ENCODE measurements at places on chromosomes 13 and 19.

- DNase-seq, result no peak
Observed at GRCh38 chr19:48796298-48797083, 14.3 kb downstream of the BCAT2 start.

- no peak for DNase-seq
Observed at GRCh38 chr13:49388091-49388635, 55.7 kb downstream of the CAB39L start.

GRCh38 chr13:59016250-59016649 is 1147.5 kb downstream of the DIAPH3 start:
- no peak for DNase-seq

DNA sequence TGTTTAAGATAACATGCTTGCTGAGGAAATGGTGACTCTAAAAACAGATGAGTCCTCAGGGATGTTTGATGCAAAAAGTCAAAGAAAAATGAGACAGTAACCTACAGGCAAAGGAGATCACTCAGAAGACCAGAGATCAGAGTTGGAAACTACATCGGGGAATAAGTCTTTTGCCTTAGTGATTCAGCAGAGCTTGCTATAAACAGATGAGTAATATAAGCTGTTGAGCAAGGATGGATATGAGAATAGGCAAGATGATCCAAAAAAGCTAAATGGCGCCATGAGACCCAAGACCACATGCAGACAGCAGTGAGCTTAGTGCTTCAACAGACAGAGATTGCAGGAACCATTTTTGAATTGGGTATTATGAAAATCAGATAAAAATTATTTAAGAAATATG is 168.6 kb downstream of the POSTN start:
- DNase-seq, result no peak

DNA sequence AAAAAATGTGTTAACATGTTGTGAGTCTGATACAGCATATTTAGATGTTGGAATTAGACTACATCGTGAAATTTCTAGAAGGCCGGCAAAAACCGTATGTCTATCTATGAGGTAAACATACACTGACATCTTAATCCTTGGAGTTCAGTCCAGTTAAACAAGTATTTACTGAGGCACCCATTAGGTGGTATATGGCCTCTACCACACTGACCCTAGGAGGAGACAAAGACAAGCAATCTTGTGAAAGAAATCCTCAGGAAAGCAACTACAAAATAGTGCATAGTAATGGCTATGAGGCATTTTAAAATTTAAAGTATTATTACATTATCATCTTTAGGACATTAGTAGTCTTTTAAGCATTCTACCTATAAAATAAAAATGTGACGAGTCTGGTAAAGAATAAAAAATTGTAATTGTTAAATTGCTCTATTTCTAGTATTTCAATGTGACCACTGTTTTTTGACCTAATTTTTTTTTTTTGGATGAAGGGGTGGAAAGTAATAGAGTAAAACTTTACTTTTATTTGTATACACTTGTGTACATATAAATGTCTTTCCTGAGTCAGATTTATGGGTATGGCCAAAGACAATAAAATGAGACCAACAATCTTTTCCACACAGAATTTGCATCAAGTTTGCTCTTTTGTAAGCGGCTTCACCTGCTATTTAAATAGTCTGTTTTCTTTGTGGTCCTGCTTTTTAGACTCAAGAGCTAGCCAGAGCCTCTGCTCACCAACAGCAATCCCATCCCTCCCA is 50.5 kb downstream of the KATNAL1 start:
- no peak for DNase-seq

DNA sequence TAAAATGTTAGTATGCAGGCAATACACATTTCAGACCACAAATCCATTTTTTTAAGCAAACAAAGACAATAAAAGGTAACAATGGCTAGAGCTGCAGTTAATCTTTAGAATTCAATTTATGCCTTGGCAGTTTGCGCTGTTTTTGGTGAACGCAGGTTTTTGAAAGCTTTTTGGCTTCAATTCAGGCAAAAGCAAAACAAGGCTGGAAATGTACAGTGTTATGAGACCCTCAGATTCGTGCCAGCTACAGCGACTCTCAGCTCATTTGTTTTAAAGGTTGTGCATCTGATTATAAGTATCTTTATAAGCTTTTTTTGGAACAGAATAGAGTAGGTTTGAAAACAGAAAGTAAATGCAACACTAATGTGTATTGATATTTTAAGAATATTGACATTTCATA is 63.6 kb upstream of the SOX1 start:
- DNase-seq, result no peak

- DNase-seq, result no peak
Observed at GRCh38 chr13:42354241-42355091, 82.5 kb downstream of the AKAP11 start.

DNA sequence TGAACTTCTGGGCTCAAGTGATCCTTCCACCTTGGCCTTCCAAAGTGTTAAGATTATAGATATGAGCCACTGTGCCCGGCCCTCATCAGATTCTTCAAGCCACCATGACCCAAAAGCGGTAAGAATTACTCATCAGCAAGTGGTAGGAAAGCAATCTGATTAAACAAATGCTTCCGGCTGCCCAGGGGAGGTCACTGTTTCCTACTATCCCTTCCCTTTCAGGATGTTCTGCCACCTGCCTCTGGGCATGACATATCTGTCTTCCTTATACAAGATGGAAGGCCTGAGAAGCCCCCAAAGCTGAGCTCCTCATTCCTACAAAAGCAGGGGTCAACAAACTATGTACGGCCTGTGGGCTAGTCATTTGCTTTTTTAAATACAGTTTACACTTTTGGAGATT is 7.0 kb downstream of the ABHD8 start:
- no peak for DNase-seq

DNA sequence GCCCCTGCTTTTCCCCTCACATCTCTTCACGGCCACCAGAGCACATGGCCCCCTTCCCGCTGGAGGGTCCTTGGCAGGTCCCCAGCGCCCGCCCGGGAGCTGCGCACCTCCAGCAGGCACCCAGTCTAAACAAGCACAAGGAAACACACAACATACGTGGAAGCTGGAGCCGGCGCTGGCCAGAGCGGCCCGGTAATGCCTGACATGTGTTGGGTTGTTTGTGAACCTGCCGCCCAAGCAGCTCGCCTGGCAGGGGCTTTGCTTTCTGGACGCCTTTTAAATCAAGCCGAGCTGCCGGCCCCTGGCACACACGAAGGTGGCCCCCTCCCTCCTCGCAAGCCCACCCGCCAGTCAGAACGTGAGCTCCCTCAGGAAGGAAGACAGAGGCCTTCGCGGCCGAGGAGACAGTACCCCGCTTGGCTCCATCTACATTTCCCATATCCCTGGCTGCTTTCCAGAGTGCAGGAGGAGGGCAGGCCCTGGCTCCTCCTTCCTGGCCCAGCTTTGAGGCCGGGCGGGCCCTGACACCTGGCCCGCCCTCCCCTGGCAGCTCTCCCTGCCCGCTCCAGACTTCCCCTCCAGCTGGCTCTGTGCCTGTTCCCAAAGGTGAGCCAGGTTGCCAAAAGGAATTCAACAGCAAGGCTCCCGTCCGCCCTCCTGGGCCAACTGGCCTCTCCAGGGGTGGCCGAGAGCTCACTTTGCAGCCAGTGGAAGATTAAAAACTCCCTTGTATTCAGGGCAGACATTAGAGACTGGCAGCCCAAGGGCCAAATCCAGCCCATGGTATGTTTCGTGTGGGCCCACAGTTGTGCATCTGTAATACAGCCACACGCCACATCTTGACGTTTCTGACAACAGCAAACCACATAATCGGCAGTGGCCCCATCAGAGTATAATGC is 28.7 kb downstream of the COMP start:
- no peak for DNase-seq

DNA sequence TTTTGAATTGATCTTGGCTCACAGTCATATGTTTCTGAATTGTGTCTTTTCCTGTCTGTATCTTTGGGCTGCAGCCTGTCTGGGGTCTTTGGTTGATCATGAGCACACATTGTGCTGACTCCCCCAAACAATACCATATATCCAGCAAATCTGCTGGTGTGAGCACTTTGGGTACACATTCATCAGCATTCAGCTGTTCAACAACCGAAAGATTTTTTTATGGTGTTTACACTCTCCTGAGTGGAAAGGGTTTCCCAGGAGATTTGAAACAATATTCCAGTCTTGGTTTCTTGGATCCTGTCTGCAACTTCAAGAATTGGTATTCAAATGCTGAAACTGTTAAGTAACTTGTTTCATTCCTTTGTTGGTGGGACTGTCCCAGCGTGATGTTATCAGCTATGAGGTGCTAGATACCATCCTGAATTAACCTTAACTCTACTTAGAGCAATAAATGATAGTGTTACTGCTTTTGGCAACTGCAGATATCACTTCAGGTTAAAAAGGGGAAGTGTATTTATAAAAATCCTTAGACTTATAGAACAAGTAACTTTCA is 78.4 kb upstream of the DIAPH3 start:
- no peak for DNase-seq

DNA sequence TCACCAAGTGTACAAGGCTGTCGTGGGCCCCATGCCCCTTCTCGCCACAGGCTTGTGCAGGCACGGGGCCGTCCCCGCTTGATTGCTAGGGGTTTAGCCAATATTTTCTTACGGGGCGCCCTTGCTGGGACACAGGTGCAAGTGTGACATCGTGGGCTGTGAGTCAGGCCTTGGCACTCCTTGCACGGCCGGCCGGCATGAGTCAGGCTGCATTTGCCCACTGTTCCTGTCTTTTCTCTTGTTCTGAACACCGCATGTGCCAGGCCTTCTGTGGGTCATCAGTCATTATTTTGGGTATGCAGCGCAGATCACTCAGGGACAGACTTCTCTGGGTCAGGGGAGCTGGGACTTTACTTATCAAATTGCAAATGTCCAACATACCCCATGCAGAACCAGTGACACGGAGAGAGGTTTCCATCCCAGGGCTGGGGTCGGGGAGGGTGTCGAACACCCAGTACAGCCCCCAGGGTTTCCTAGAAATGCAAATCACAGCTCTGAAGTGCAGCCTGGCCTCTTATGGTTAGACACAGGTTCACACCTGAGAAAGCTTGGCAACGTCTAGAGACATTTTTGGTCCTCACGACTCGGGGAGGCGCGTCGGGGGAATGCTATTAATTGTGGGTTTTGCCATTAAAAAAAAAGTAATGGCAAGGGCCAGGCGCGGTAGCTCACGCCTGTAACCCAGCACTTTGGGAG is 22.5 kb upstream of the KLF2 start:
- DNase-seq, result no peak

DNA sequence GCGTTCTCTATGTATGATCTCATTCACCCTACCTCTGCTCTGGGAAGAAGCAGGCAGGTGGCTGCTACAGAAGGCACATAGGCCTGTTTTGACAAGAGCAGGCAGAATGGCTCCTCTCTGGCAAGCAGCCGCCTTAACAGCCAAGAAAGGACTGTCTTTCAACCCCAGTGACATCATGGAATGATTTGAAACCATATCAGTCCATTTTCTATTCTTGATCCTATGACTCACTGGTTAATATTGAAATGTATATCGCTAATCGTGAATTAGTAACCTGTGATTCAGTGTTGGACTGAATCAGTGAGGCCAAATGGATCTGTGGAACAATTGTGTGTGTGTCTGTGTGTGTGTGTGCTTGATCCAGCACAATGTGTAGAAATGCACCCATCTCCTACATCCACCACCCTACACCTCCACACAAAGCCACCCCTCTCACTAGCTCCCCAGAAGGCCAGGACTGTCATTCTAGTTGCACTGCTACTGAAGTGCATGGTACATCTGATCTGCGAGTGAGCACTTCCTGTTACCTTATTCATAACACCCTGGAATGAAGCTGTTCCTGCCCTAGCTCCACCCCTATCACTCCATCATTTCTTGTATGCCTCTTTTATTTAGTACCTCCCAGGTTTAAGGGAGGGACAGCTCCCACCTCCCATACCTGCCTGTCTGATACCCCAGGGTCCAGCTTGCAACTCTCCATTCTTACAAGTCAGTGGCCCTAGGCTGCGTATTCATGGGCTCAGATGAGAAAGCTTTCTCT is 460.0 kb downstream of the FOXO1 start:
- peak; percentile 37 for DNase-seq

DNA sequence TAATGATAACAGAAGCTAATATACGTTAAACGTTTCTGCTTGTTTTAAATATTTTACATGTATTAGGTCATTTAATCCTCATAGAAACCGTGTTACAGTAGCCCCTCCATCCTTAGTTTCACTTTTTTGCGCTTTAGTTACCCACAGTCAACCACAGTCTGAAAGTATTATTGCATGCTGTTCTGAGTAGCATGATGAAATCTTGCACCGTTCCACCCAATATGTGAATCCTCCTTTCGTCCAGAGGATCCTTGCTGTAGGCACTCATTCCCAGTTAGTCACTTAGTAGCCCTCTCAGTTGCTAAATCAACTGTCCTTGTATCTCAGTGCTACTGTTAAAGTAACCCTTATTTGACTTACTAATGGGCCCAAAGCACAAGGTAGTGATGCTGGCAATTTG is 257.8 kb downstream of the ENOX1 start:
- DNase-seq, result no peak

DNA sequence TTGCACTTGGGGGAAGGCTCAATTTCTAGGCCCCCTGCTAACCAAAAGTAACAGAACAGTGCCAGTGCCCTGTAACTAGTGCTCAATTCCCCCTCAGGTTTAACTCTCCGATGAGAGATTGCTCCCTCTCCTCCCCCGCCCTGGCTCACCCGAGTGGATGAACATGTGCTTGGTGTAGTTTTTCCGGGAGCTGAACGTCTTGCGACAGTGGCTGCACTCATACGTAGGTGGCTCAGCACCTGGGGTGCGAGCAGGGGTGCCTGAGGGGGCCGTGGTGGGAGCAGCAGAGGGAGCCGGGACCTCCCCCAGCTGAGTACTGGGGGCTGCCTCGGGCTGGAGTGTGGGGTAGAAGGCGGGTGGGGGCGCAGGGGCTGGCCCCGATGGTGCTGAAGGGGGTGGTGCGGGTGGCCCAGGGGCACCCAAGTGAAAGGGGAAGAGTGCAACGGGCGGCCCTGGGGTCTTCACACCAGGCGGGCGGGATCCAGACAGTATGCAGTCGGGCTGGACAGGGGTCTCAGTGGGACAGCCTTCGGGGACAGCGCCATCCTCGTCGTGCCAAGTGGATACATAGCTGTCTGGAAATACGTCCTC is 3.3 kb downstream of the ZBTB45 start:
- no peak for DNase-seq

GRCh38 chr19:14156122-14156521 is 19.7 kb upstream of the ASF1B start:
- no peak for DNase-seq

DNA sequence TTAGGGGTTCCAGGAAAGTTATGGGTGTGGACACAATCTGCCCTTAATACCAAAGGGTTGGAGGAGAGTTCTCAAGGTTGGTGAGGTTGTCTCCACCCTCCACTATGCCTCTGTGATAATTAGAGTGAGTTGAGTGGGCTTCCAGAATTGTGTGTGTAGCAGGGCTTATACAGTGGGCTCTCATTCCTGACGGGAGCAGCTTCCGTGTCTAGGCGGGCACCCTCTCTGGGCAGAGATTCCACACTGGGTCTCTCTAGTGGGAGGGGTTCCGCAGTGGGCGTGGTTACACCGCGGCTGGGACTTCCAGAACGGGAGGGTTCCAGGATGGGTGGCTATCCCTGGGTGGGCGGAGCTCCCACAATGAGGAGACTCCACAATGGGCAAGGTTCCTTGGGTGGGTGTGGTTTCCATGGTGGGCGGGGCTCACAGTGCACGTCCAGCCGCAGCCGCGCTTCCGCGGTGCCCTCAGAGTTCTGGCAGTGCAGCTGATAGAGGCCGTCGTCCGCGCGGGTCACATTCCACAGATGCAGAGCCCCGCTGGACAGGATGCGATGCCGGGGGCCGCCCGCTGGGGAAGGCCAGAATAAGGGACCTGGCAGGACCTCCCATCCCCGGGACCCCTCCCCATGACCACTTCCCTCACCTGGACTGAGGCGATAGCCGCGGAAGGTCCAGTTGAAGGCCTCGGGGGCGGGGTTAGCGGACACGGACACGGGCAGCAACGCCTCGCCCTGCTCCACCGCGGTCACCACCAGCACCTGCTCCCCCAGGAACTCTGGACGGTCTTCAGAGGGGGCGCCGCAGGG is 8.4 kb downstream of the NPHS1 start:
- DNase-seq, result no peak
